Fibroblast of skin of left biceps (primary cell): ENCODE measurements at places on chromosomes 6 and 20.

- no peak for DNase-seq
Observed at GRCh38 chr6:21874372-21874771, 280.8 kb downstream of the SOX4 start.

DNA sequence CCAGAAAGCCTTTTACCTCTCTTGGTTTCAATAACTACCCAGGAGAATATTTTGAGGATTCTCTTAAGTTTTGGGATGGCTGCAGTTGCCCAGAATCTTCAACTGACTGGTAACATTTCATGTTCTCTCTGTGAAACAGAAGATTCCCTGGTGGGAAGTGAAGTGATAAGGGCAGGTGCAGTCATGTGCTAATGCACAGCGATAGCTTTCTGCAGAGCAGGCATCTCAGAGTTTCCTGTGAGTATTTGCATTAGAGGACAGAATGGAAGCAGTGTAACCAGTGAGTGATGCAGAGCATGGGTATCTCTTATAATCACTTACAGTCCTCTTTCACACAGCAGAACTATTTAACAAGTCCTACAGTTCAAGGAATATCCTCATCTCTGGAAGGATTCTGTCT lies 76.1 kb downstream of the HCRTR2 start:
- no peak for DNase-seq

DNA sequence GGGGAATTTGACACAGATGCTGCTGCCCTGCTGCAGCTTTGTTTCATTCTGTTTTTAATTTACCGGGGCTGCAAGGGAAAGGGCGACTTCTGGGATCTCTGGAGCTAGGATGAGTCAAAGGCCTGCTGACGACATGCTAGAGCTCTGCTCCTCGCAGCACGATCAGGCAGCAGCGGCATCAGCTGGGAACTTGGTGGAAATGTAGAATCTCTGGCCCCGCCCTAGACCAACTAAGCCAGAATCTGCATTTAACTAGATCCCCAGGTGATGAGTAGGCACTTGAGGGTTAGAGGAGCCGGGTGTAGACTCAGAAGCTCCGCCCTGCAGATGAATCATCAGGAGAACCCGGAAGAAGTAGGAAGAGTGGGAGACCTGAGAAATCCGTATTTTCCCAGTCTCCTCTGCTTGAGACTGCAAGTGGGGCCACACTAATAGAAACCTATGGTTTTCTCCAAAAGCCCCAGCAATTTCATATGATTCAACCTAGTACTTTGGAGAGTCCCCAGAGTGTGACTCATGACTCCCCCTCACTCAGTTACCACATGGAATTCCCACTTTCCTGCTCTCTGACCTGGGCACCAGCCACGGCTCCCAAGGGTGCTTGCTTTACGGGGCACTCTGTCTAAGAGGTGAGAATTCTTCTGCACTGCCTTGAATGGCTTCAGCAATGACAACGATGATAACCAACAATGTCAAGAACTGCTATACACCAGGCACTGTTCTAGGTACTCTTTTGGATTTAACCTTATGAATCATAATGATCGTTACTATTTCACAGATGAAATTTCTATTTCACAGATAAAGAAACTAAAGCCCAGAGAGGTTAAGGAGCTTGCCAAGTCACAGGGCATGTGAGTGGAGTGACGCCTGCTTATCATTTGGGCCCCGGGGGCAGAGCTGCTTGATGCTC lies 18.1 kb downstream of the TUBB2B start:
- peak; percentile 88 for DNase-seq

DNA sequence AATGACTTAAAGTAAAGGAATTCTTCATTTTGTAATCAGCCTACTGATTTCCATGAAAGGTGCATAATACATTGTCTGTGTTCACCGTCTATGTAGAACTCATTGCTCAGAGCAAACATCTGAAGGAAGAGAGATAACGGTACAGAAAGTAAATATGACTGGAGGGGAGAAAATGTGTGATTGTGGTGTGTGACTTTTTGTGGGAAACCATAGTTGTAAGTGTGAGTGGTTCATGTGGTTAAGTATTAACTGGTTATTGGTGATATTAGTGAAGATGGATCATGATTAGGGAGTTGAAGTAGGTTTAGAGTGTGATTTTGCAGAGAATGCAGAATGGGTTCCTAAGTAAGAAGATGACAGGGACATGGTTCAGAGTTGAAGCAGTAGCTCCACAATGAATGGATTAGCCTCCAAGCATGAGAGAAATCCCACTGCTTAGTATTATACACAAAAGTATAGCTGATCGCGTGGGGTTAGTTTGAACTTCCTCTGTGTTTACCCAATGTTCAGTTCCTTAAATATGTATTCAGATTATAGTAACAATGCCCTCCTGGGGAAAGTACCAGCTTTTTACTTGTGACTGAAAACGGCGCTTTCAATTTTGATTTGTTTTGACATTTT lies 368.9 kb downstream of the UTRN start:
- DNase-seq, result no peak

DNA sequence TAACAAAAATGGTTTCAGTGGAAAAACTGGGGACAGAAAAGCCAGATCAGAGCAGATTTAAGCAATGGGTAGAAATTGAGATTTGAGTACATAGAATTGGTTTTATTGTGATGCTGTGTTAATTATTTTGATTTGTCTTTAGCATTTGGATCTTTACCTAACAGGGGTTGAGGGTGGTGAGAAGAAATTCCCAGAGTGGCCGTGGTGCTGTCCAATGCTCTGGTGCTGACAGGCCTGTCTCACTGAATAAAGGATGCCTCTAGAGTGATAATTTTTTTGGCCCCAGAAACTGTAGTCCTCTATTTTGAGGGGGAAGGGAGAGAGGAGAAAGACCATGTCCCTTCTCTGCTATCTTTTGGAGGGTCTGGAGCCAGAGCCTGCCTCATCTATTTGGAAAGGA lies 79.1 kb downstream of the LYRM2 start:
- no peak for DNase-seq

DNA sequence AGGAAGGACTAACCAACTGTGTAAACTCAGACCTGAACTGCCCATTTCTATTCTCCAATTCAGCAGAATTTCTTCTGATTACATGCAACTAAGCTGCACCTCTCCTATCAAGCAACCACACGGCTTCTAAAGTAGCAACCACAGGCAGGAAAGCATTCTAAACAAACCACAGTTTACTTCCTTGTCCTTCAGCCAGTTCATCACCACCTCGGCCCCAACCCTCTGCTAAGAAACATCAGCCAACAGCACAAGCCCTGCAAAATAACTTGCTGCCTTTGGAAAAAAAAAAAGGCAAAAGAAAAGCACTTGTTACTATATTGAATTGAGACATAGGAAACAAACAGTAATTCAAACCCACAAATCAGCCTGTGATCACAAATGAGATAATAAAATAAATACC lies 140.3 kb downstream of the NFATC2 start:
- DNase-seq, result no peak

GRCh38 chr6:24658573-24659560 lies 7.8 kb downstream of the TDP2 start:
- DNase-seq, result no peak

GRCh38 chr6:89566008-89566800 lies 72.3 kb downstream of the LYRM2 start:
- no peak for DNase-seq

DNA sequence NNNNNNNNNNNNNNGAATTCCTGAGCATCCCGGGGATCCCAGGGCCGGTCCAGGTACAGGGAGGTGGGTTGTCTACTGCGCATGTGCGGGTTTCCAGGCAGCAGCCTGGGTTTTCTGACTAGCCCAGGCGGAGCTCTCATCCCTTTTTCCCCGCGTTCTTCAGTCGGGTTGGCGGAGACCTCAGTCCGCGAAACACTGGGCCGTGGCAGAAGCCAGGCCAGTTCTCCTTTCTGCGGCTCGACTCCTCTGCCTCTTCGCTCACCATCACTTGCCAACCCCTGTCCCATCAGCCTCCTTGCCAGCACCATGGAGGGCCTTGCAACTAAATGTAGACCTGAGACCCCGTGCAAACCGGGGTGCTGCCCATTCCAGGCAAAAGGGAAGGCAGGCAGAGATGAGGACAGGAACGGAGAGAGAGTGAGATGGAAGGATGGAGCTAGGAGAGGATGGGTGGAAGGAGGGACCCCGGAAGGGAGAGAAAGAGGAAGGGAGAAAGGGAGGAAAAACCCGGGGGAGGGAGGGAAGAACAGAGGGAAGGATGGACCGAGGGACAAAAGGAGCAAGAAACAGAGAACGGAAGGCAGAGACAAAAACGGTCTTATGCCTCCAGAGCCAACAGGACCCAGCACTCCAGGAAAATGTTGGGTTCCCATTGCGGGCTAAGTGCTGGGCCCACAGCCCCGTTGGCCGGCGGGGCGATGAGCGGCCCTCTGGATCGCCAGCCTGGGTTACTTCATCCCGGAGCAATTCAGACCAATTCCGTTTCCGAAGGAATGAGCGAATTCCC lies 445.4 kb upstream of the DEFB115 start:
- DNase-seq, result no peak
